ENCODE measurements at places on chromosomes 3 and 15.

- no peak for DNase-seq
Measured at GRCh38 chr3:143637133-143637532, 211.1 kb downstream of the SLC9A9 start.

DNA sequence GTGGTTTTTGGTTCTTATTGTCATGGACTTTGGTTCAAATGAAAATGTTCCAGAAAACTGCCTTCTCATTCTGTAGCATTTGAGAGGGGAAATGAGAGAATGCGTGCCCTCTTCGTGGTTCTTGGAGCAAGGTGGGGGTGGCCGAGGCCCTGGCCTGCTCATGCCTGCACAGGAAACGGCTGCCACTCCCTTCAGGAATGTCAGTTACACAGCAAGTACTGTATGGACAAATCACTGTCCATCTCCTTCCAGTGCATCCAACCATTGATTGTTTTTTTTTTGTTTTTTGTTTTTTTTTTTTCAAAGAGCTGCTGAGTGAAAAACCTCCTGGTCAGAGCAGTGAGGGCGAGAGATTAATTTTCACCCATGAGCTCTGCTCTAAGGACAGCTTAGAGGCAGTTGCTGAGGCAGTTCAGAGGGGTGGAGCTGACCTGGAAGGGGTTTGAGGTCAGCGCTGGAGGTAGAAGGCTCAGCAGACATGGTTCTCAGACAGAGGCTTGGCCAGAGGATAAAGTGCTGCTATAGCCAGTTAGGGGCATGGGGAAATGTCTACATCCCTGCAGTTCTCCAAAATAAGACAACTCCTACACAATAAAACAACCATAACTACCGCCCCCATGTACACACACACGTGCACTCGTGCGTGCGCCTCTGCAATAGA, 20.2 kb upstream of the KIF23 start:
- no peak for DNase-seq

DNA sequence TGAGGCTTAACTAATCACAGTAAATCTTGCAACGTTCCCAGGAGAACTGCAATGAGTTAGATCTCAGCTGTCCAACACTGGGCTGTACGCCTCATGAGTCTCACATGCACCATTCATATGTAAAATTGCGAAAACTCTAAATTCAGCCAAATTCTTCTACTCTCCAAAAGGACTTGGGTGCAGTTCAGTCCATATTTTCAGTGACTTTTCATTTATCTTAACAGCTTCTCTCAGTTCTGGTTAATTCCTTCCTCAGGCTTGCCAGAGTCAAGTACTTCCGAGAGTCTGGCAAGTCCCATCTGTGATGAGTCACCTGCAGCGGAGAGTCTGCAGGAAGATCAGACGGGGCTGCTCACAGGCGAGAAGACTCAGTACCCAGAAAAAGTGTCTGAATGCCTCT, 11.5 kb downstream of the CCDC80 start:
- DNase-seq, result peak; percentile 58

DNA sequence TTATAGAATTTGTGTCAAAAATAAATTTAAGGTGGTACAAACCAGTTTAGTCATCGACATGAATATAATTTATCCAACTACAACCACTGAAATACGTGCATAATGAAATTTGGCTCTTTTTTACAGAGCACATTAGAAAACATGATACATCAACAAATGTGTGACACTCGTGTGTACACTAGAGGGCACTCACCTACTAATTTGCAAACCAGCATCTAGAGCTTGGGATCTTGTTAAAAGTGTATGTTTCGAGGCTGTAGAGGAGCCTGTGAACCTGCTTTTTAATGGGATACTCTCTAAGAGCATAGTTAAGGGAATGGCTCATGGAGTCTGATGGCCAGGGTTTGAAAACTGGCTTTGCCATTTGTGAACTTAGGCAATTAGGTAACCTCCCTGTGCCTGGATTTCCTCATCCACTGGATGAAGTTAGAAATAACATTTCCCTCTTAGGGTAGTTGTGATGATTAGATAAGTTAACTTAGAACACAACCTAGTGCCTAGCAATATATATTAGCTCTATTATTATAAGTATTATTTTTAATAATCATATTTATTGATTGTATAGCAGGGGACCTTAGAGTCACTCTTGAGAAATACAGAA, 8.8 kb upstream of the CPOX start:
- no peak for DNase-seq

GRCh38 chr15:32979710-32980109, 214.8 kb downstream of the FMN1 start:
- no peak for DNase-seq

DNA sequence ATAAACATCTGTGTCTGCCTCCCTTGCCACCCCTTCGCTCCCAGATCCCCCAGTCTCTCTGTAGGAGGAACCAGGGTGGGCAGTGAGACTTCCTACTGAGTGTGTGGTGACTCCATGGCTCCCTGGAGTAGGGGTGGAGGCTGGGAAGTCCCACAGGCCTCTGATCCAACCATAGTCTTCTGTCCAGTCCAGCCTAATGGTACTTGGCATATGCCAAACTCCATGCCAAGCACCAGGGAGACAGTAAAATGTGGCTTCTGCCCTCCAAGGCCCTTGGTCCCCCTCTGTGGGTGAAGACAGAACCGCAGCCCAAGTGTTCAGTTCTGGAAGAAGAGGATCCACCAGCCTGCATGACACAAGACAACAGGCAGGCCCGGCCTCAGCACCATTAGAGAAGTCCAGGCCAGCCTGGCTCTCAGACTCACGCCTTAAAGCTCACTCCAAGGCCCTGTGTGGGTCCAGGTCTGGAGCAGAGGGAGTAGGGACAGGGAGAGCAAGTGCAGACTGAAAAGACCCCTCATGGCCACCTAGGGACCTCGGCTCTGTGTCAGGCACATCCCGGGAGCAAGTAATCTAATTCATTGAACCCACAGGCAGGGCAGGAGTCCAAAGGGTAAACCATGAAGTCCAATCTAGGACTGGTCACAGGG, 112.7 kb downstream of the ETFA start:
- DNase-seq, result no peak

DNA sequence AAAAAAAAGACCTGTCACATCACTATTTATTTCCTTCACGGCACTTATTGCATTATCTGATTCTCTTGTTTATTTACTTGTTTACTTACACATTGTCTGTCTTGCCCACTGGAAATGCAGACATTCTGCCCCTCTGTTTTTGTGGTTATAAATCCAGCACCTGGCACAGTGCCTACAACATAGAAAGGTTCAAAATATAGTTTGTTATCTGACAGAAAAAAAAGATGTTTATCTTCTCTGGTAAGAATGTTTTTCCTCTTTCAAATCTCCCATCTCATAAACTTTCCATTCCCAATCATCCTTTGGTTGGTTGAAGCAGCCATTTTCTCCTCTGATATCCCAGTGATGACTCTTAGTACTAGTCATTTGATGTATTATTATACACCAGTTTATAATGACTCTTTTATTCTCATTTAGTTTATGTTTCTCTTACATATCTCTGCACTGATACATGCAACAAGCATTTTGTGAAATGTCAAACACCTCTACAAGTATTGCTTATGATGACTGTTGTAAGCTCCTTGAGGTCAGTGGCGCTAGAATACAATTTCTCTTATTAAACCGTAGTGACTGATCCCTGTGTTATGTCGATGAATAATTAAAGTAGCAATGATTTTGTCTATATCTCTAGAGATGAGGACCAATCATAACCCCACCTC, 398.4 kb upstream of the TBL1XR1 start:
- DNase-seq, result no peak

GRCh38 chr15:51250217-51251011, 88.0 kb downstream of the CYP19A1 start:
- no peak for DNase-seq

DNA sequence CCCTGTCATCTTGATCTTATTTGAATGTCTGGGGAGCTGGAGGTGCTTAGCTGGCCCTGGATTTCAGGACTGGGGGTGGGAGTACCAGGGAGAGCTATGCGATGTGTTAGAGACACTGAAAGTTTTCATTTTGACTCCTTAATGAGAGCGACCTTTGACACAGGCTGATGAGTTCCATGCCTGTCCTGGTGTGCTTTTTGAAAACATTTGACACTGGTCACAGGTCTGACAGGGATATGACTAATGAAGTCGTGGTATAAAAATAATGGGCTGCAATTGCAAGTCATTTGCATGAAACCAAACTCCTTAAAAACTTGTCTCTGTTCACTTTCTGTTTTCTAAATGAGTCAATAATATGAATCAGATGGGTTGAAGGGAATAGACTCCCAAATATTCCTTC, 81.9 kb downstream of the MECOM start:
- no peak for DNase-seq

DNA sequence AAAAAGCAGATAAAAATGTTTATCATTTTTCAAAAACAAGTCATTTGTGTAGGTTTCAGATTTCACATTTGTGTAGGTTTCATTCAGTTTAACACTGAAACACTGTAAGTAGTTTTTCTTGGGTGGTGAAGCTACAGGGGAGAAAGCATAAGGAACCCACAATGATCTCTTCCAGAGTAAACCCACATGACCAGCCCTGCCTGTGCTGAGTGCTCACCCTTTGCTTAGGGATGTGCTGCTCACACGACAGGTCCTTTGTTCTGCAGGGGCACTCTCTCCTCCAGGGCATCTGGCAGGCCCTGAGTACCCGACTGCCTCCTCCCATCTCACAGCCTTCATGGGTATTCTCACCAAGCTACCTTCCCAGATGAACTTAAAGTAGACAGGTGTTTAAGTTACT, 28.9 kb downstream of the ZXDC start:
- DNase-seq, result no peak

DNA sequence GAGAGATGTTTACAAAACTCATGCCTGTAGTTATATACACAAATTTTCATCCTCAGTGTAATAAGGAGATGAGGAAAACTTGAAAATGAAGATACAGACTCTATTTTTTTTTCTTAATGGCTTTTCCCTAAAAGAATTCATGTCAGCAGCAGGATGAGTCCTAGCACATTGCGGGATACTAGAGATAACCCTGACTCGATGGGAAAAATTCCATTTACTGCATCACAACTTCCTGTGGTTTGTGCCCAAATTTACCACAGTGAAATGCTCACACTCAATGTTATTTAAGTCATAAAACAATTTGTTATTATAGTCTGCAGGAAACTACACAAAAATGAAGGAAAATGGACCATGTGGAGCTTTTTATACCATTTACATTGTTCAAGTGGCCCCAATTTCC, 581.9 kb upstream of the ZNF717 start:
- no peak for DNase-seq

DNA sequence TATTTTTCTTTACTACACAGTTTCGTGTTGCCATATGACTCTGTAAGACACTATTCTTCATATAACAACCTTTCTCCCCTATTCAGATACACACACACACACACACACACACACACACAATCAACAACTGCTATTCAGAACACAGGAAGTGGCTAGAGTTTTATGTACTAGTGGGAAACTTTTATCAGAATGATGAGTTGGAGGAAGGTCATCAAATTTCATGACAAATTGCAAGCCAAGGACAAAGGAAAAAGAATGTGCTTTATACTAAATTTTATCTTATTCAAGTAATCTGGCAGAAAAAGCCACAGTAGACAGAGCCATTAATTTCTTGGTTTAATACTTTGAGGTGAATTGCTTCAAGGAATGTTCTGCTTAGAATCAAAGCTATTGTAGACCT, 899.8 kb downstream of the ROBO2 start:
- DNase-seq, result no peak

GRCh38 chr15:40254452-40254851, 15.6 kb downstream of the PAK6 start:
- no peak for DNase-seq

DNA sequence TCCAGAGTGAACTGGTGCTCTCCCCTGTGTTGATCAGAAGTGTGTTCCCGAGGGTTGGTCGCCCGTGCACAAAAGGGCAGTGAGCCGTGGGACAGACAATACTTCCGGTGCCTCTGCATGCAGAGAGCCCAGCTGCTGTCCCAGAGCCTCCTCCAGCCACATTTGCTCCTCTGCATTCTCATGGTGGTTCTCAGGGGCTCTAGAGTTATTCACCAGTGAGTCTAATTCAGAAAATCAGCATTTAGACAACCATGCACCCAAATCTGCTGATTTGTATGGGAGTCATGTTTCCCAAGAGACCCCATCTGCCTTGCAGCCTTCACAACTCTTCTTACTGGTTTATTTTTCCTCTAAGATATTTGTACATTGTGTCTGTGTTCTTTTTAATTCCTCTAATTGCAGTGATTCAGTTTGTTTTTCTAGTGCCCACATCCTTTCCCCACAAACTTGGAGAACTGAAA, 107.0 kb upstream of the SPRED1 start:
- no peak for DNase-seq

GRCh38 chr3:7875925-7876324, 625.7 kb upstream of the LMCD1 start:
- DNase-seq, result no peak

GRCh38 chr3:132783152-132783551, 60.9 kb upstream of the NPHP3 start:
- no peak for DNase-seq

DNA sequence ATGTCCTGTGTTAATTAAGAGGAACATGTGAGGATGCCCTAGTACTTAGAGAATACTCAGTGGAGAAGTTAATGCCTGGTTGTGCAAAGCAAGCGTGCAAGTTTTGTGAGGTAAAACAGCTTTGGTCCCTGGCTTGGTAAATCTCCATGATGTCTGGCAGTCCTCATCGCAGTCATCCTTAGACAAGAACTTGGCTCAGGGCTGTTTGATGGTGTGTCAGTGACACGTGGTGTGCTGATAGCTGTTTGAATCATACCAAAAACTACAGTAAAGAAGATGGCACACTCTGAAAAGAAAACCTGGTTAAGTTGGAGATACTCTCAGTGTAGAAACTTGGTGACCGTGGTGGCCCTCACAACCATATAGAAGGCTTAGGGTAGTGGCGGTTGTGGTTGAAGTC, 361.7 kb downstream of the FEZF2 start:
- DNase-seq, result no peak

DNA sequence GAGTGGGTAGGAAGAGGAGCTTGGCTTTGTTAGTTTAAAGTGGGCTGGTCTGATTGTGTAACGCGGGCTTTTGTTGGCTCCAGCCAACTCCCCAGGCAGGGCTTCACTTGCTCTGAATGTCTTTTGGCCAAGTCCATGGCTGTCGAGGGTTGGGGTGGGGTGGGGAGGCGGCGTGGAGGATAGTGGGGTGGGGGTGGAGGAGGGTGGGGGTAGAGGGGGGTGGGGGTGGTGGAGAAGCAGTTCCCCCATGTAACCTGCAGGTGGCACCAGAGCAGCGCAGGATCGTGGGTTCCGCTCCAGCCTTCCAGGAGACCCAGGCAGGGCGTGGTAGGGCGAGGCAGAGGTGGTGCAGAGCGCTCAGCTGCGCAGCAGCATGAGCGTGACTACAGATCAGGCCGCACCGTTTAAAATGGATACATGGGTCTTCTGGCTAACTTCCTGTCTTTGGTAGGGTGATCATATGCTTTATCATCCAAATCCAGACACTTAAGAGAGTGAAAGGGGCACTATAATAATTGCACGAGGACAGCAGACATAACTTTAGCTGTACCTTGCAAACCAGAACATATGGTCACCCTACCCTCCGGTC, 28.3 kb downstream of the GOLGA6A start:
- DNase-seq, result peak; percentile 83

GRCh38 chr15:90955624-90956273, 1.1 kb downstream of the RCCD1 start:
- DNase-seq, result peak; percentile 25

Measured in activated CD4-positive, alpha-beta memory T cell treated with anti-CD3 and anti-CD28 coated beads for 36 hours (primary cell).